Left kidney (tissue), 8 donors: ENCODE measurements at places on chromosomes 7 and 10. TPM values are rescaled to one million over a fixed set of nuclear protein-coding genes. Genes with fewer than 3 reads are reported as not detected.

DNA sequence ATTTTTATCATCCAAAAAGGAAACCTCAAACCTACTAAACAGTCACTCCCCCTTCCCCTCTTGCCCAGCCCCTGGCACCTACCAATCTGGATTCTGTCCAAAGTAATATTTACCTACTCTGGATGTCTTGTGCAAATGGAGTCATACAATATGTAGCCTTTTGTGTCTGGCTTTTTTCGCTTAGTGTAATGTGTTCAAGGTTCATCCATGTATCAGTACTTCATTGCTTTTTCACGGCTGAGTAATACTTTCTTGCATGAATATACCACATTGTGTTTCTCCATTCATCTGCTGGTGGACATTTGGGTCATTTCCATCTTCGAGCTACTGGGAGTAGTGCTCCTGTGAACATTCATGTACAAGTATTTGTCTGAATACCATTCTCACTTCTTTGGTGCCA, 113.6 kb downstream of the EEPD1 start:
- no peak for DNase-seq

DNA sequence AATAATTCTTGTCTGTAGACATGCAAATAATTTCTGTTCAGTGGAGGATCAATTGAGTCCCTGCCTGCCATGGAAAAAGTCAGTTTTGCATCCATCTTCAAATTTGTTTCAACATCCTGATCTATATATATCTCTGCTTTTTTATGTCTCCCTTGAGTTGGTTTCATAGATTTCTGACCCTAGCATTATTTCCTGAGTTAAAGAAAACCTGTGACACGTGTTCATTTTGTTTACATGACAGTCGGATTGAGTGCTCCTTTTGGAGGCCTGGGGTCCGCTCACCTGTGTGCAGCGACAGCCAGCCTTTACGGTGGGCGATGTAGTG, 674 bp downstream of the MRPS24 start:
- DNase-seq: no peak

DNA sequence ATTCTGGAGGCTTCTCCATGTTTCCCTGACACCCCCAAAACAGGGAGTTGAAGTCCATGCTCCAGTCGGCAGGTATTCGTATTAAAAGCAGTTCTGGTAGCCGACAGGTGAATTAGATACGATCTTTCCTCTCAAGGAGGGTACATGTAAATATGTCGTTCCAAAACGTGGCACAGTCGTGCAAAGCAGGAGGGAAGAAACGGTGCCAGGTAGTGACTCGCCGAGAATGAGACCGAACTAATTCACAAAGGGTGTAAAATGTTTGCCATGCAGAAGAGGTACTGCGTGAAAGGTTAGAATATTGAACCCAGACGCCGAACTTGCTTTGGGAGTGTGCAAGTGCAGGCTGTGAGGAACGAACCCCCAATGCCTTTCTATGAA, 483 bp downstream of the EDRF1 start:
- DNase-seq: no peak

The GPR22 gene
- polyA plus RNA-seq: 0.15 TPM

GRCh38 chr7:921581-922333, 32.7 kb downstream of the ADAP1 start:
- DNase-seq: no peak

DNA sequence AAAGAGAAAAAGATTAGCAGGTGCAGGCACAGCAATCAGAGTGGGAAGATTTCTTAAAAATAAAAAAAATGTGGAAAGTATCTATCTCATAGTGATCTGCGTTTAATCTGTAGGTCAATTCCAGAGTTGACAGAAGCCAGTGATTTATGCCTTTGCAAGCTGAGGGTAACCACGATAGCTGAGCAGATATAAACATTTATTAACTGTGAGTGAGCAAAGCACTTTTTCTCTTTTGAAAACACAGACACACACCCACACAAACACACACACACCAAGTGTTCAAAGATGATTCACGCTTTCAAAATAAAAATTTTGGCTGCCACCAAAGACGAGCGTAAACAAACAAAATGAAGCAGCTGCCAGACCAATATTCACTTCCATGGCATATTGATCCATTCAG, 243.2 kb upstream of the SLC26A5 start:
- no peak for DNase-seq

- DNase-seq: no peak
Measured at GRCh38 chr10:61606959-61607907, 55.5 kb upstream of the CABCOCO1 start.

- no peak for DNase-seq
Measured at GRCh38 chr10:484441-484924, 205.0 kb downstream of the DIP2C start.
